ENCODE measurements at places on chromosomes 11 and 22. TPM values are rescaled to one million over a fixed set of nuclear protein-coding genes. Genes with fewer than 3 reads are reported as not detected.

DNA sequence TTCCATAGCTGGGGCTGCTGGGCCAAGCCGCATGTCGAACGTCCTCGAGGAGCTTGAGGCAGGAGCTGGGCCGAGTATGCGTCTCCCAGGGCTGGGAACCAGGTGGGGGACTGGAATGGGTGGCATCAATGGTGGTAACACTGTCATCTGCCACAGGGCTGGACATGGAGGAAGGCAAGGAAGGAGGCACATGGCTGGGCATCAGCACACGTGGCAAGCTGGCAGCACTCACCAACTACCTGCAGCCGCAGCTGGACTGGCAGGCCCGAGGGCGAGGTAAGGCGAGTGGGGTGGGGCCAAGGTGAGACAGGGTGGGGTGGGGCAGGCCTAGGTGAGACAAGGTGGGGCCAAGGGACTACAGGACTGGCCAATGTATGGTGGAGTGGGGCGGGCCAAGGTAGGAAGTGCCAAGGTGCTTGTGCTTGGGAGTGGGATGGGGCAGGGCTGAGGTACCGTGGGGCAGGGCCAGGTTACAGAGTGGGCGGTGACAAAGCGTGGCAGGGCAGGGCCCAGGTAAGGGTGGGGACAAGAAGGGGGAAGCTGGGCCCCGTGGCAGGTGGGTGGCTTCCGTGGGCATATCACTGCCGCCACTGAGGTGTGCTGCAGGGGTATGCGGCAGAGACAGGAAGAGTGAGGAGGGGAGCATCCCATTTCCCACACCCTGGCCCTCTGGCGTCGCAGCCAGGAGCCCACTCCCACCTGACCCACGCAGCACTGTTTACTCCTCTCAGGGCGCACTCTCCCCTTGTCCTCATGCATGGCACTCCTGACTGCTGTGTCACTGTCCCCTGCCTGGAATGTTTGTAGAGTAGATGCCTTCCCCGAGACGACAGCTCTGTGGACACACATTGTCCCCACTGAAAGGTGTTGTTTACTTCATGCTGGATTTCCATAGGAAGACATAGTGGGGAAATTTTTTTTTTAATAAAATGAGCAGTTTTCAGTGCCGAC lies 27.5 kb upstream of the DGCR8 start:
- no peak for DNase-seq

DNA sequence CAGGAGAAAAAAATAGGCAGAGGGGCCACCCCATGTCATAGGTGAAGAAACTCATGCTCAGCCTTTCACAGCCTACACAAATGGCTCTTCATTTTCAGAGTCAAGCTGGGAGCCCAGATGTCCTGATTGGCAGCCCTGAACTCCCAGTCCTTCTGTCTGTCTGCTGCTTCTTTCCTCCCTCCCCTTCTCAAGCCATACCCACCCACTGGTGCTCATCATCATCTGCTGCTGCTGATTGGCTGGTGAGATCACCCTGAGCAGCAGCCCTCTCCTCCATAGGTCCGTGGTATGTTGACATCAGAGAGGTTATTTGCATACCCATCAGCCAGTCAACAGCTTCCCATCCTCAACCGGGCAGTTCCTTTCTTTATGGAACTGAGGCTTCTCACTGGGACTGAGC lies 46.1 kb upstream of the PRDM11 start:
- peak; percentile 24 for DNase-seq

DNA sequence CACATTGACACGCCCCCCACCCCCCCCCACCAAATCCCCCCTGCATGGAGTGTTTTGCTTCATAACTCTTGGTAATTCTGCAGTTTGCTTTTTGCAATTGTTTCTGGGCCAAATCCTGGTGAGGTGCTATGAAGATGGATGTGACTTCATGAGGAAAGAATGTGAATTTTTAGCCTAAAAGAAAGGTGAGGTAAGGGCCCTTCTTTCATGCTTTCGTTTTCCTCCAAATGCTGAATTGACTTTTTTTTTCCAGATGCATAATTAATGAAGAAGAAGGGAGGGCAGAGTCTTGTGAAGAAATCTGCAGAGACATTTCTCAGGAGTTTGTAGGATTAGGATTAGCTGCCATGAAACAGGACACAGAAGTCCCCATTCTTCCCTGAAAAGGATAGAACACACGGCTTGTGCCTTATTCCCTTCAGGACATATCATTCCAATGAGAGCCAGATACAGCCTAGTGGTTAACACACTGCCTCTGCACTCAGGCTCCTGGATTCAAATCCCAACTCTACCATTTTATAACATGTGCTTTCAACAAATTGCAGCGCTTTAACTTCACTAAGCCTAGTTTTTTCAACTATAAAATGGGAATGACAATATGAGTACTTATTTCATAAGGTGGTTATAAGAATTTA lies 19.6 kb upstream of the TBCEL start:
- no peak for DNase-seq

DNA sequence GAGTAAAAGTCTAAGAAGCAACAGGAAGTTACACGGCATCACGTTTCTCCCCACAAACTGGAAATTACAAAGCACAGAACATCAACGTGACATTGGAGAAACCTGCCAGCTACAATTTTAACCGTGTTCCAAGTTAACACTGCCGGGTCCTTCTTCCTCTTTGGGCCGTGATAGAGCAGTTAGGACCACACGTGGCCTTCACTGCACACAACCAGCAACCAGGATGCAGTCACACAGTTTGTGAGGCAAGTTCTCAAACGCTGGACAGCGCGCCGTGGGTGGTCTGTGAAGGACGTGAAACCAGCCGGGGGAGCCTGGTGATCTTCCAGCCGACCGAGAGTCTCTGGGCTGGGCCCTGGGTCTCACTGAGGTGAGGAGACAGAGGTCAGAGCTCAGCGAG lies 14.6 kb downstream of the C11orf21 start:
- no peak for DNase-seq

DNA sequence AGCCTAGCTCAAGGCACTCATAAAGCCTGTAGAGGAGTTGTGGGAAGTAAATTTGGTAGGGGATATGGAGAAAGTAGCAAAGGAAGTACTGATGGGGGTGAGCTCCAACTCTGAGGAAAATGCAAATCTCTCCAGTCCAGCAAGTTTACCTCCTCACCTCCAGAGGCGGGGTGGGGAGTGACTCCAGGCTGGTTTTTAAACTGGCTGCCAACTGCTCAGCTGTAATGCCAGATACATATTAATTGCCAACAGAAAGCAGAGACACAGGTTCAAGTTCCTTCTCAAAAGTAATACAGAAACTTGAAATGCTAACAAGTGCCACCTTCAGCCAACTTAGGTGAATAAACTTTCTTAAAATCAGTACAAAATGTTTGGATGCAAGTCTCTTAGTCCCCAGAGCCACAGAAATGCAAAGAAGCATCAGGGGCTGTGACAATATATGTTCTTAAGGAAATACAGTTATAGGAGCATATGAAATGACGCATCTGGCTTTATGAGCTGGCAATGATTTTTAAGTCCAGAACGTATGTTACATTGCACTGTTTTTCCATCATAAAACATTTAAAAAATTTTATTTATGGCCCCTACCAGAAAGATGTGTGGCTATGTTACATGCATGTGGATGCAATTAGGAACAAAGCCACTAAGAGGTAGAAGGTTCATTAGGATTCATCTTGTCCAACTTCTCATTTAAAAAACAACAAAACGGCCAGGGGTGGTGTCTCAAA lies 436.4 kb upstream of the CCDC90B start:
- no peak for DNase-seq

DNA sequence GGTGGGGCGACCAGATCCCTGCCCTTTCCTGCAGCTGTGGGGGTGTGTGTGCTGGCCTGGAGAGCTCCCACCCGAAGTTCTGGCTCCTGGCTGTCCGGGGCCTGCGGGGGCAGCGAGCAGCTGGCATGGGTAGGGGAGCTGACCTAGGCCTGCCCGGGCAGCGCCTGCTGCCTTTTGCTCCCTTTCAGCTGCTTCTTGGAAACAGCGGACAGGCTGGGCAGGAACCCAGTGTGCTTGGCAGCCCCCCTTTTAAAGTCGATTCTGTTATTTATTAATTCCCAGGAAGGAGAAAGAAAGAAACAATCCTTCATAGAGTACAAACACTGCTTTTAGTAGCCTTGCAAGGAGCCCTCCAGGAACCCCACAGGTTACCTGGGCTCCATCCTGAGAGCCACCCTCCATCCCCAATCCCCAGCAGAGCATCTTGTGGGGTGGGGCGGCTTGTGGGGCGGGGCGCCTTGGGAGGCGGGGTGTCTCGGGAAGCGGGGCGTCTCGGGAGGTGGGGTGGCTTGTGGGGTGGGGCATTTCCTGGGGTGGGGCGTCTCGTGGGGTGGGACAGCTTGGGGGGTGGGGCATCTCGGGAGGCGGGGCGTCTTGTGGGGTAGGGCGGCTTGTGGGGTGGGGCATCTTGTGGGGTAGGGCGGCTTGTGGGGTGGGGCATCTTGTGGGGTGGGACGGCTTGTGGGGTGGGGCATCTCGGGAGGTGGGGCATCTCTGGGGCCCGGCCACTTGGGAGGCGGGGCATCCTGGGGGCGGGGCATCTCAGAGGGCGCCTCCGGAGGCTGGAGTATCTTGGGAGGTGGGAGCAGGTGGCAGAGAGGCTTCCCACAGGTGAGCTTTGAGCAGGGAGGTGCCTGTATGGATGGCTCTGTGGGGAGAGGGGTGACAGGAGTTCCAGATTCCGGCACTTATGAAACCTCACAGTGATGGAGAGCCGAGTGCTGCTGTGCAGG lies 7.0 kb downstream of the CD81 start:
- DNase-seq: peak; percentile 33

GRCh38 chr22:30371981-30372380 lies 15.2 kb downstream of the CCDC157 start:
- no peak for DNase-seq

GRCh38 chr11:60836866-60837515 lies 4.9 kb upstream of the CCDC86 start:
- no peak for DNase-seq

- DNase-seq: no peak
Measured at GRCh38 chr11:201966-202365, 5.2 kb downstream of the BET1L start.

GRCh38 chr22:45452565-45453379 lies 39.3 kb downstream of the RIBC2 start:
- no peak for DNase-seq

DNA sequence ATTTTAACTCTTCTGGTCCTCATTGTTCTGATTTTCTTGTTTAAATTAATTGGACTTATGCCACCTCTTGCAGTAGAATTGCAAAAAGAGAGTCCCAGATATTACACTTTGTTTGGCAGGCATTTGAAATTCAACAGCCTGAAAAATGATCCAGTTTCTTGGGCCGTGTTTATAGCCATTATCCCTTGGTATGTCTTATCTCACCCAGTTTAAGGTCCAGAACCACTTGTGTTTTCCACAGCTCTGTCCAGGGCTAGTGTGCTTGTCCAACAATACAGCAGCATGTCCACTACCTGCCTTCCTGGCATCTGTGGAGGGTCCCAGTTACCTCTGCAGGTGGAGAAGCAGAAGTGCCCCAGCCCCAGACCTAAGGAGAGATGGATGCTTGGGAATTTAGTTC lies 397.4 kb downstream of the SOX6 start:
- DNase-seq: no peak

DNA sequence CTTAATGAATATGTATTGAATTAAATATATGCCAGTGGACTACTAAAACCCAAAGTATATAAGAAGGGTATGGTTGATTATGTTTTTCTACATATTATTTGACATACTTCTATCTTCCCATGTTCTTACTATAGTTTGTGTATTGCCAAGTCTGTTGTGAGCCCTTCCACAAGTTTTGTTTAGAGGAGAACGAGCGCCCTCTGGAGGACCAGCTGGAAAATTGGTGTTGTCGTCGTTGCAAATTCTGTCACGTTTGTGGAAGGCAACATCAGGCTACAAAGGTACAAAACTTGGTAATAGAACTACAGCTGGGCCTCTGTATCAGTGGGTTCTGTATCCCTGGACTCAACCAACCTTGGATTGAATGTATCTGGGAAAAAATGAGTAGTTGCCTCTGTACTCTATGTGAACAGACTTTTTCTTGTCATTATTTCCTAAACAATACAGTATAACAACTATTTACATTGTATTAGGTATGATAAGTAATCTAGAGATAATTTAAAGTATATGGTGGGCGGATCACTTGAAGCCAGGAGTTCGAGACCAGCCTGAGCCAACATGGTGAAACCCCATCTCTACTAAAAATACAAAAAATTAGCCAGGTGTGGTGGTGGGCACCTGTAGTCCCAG lies 38.7 kb upstream of the TTC36 start:
- DNase-seq: peak; percentile 85

DNA sequence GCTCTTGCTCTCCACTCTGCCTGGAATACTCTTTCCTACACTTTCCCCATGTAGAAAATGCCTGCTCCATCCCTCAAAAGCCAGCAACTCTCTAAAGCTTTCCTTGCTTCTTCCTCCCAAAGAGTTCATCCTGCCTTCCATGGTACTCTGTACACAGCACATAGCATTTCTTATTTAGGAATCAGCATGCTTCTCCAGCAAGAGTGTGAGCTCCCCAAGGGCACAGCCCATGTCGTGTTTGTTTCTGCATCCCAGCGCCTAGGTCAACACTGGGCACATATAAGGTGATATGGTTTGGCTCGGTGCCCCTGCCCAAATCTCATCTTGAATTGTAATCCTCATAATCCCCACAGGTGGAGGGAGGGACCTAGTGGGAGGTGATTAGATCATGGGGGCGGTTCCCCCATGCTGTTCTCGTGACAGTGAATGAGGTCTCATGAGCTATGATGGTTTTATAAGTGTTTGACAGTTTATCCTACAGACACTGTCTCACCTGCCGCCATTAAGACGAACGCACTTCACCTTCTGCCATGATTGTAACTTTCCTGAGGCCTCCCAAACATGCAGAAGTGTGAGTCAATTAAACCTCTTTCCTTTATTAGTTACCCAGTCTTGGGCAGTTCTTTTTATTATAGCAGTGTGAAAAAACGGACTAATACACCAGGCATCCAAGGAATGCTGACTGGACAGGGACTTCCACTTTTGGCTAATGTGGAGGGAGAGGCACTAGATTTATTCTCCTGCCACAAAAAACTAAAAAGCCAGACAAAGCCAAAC lies 8.2 kb downstream of the VPS37C start:
- peak; percentile 49 for DNase-seq

DNA sequence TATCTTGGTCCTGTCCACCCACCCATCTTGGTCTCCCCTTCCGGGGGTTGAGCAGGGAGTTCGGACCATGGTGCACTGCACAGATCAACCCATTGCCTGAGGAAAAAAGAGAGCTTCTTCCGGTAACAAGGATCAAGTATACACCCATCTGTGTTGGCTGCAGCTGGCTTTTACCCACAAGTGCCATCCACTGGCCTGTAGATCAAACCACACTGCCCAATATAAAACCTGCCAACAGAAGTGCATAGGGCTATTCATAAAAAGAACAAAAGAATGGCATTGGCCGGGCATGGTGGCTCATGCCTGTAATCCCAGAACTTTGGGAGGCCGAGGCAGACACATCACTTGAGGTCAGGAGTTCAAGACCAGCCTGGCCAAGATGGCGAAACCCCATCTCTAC lies 94.5 kb downstream of the ZC3H12C start:
- DNase-seq: no peak

- no peak for DNase-seq
Measured at GRCh38 chr11:69157822-69158231, 2.1 kb downstream of the SMIM38 start.

The CPT1B gene
- 1.5 TPM for total RNA-seq

The OR10D3 gene
- total RNA-seq: not detected

The CREB3L1 gene
- total RNA-seq: 0.20 TPM

The MAML2 gene
- total RNA-seq: 5.2 TPM

The OR5P2 gene
- total RNA-seq: not detected

All from lung microvascular endothelial cell (primary cell).